ENCODE measurements at places on chromosomes 3 and 15.

- DNase-seq: no peak
Observed at GRCh38 chr3:20316238-20316637, 130.2 kb upstream of the SGO1 start.

DNA sequence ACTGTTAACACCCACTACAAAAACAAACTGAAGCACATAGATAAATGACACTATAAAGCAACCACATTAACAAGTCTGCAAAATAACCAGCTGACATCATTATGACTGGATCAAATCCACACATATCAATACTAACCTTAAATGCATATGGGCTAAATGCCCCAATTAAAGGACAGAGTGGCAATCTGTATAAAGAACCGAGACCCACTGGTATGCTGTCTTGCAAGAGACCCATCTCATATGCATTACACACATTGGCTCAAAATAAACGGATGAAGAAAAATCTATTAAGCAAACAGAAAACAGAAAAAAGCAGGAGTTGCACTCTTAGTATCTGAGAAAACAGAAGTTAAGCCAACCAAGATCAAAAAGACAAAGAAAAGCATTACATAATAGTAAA, 1375.4 kb downstream of the ZPLD1 start:
- no peak for DNase-seq

DNA sequence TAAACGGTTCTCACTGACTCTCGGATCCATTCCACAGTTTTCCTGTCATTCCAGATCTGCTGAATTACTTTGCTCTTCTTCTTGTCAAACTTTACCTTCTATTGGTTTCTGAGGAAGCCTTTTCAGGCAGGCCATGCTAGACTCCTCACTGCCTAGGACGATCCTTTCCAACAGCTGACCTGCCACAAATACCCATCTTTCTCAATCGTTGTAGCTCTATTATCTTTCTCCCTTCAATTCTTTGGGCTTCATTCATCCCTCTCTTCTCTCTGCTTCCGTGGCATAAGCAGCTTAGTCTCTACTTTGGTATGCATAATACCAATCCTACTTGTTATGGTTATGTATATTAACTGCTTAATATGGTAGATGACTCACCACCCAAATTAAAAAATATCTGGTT, 421.8 kb downstream of the NLGN1 start:
- DNase-seq: no peak

GRCh38 chr15:27473845-27474244, 502.9 kb downstream of the GABRG3 start:
- DNase-seq: no peak

- no peak for DNase-seq
Observed at GRCh38 chr3:48219543-48219942, 3.8 kb upstream of the CAMP start.

GRCh38 chr3:85270488-85270887, 311.7 kb downstream of the CADM2 start:
- DNase-seq: no peak

DNA sequence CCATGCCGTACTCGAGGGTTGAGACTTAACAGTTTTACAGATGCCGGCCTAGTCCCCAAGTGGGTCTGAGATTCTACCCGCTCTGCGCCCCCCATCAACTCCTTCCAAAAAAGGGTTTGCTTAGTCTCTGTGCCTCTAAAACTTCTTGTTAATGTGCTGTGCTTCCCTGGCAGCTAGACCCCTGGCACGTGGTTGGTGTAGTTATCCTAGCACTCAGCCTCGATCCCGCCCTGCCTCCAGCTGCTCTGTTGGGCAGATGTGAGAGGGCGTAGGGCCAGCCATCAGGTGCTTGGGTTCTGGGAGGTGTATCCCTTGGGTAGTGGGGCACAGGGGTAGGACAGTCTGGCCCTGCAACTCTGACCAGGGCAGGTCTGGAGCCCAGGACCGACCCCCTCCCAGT, 79.5 kb downstream of the FBLN2 start:
- no peak for DNase-seq

DNA sequence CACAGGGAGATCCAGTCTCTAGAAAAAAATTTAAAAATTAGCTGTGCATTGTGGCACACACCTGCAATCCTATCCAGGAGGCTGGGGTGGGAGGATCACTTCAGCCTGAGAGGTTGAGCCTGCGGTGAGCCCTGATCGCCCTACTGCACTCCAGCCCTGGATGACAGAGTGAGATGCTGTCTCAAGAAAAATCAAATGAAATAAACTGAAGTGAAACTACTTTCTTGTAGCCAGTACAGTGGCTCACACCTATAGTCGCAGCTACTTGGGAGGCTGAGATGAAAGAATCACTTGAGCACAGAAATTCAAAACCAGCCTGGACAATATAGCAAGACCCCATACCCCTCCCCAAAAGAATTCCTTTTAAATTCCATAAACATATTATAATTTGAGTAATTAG, 35.4 kb downstream of the SMARCC1 start:
- DNase-seq: no peak

GRCh38 chr3:98532709-98533571, 1.2 kb downstream of the GPR15 start:
- DNase-seq: no peak

DNA sequence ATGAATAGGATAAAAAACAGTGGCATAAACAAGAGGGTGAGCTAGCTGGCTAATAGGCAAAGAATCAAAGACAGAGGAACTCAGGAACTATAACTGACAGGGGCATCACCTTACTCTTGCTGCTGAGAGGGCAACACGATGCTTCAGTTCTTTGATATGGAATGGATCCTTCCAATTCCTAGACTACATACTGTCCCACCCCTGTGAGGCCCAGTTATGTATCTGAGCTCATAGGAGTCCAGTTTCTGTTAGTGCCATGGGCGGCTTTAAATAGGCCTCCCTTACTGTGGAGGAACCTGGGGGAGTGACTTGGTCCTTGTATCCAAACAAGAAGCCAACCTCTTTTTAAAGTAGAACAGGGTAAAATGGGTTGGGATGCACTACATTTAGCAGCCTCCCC, 37.3 kb downstream of the CD47 start:
- DNase-seq: no peak

GRCh38 chr3:67624078-67624477, 30.3 kb downstream of the SUCLG2 start:
- no peak for DNase-seq

GRCh38 chr3:15666277-15666676, 64.7 kb downstream of the BTD start:
- DNase-seq: no peak

GRCh38 chr15:95822961-95823360, 507.5 kb upstream of the NR2F2 start:
- DNase-seq: no peak

- no peak for DNase-seq
Observed at GRCh38 chr3:41304593-41304992, 105.3 kb downstream of the CTNNB1 start.

- DNase-seq: no peak
Observed at GRCh38 chr3:7447197-7447769, 586.4 kb downstream of the GRM7 start.

DNA sequence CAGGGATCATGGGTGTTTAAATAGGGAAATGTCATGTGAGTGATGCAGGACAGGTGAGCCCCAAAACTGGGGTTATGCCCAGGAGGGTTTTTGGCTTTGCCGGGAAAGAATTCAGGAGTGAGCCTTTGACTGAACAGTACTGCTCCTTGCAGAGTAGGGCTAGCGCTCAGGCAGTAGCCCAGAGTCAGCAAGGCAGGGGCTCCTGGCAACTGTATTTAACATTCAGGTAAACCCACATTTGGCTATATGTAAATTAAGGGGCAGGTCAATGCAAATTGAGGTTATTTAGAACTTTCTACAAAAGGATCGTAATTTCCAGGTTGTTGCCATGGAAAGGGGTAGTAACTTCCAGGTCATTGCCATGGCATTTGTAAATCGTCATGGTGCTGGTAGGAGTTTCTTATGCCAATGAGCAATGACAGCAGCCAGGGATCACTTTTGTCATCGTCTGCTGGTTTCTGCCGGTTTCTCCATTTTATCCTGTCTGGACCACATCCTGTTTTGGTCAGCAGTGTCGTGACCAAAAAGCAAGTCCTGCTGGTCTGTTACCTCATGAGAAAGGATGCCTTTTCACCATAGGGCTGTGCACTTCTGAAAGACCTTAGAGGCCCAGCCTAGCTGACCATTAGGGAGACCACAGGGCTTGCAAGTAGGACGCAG, 24.3 kb downstream of the MTHFS start:
- DNase-seq: no peak

DNA sequence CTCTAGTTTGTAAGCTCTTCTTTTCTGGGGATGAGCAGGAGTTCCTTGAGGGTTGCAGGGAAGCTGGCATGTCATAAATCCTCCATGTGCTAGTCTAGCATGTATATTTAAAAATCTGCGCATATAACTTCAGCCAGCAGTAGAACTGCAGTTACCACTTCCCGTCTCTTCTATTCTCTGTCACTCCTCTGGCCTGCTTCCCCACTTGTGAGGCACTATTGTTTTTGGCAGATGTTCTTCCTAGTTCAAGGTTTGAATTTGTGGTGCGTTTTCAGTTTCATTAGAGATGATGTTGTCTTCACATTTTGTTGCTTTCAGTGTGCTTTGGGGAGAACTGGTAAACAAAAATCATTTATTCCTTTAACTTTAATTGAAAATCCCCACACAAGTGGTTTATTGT, 169.1 kb upstream of the ZPLD1 start:
- no peak for DNase-seq

GRCh38 chr3:141840737-141841544, 35.5 kb upstream of the ATP1B3 start:
- no peak for DNase-seq

- no peak for DNase-seq
Observed at GRCh38 chr3:535566-536416, 339.2 kb downstream of the CHL1 start.

DNA sequence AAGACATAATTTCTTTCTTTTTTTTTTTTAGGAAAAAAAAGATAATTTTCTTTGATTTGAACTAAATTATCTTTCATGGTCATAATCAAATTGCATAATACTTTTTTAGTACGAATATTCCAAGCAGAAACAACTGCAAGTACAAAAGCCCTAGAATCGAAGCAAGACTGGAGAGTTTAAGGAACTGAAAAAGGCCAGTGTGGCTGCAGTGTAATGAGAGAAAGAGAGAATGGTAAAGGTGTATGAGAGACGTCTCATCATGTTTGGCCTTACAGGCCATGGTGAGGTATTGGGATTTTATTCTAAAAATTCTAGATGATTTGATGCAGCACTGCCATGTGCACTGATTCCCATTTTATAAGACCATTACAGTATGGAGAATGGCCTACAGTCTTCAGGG, 180.9 kb downstream of the SUCNR1 start:
- no peak for DNase-seq

DNA sequence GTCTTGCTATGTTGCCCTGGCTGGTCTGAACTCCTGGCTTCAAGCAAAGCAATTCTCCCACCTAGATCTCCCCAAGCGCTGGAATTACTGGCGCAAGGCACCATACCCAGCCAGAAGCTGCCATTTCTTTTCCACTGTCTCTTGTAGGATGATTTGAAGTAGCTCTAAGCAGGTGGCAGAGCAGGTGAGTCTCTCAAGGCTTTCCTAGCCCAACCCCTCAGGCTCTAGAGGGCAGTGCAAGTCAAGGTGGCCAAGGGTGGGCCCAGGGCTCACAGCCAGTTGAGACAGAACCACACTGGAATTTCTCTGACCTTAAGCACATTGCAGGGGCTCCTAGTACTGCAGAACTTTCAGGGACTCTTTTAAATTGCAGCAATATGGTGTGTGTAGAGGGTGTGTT, 15.6 kb upstream of the DAG1 start:
- DNase-seq: no peak

GRCh38 chr3:150324788-150325187, 83.3 kb upstream of the TSC22D2 start:
- no peak for DNase-seq

DNA sequence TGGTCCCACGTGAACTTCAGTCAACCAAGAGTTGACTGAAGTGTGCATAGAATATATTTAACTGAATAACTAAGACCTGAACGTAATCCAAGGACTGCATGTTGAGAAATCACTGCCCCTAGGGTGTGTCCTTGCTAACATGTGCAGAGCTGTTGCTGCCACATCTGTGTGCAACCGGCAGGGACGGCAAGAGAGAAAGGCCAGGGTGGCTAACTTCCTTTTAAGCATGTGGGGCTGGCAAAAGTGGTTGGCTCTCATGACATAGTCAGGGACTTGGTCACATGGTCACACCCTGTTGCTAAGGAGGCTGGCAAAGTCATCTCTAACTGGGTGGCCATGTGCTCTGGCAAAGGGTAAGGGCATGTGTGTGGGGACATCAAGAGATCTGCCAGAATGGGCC, 52.4 kb downstream of the GASK1A start:
- no peak for DNase-seq

GRCh38 chr3:28669870-28670269, 321.2 kb upstream of the AZI2 start:
- no peak for DNase-seq

- no peak for DNase-seq
Observed at GRCh38 chr3:63324621-63325020, 46.5 kb downstream of the SYNPR start.

DNA sequence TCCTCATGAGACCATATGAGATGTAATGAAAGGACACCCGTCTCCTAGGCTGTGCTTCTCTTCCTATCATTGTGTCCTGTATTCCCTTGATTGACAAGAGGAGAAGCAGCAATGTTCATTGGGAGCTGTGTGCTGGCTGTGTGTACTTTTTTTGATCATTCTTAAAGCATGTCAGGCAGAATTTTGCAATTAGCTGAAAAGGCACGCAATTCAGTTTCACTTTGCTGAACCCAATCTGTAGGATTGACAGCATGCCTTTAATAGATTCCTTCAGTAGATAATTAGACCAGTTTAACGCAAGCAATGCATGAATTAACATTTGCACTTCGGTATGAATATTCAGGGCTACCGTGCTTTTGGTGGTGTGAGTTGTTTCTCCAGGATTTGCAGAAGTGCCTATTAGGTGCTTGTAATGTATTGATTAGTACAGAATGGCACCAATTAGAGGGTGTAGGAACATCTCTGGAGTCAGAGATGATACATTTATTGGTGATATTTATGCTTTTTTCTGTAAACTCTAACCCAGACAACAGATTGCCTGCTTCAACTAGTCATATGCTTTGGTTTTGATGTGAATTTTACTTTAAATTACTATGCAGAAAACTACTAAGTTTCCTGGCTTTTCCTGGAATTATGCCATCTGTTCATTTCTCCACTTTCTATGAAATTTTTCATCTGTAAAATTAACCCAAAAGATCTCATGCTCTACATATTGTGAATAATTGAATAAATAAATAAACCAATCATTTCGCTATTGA, 114.3 kb downstream of the NSUN3 start:
- no peak for DNase-seq

All from activated naive CD4-positive, alpha-beta T cell (primary cell).